ENCODE measurements at places on chromosomes 12 and 14.
A peak's percentile ranks its signal among the peaks of the same experiment; 100 is the strongest.

GRCh38 chr14:96940009-96940408 lies 142.8 kb downstream of the VRK1 start:
- DNase-seq, result no peak

- DNase-seq, result no peak
Measured at GRCh38 chr12:99137124-99137855, 492.2 kb downstream of the APAF1 start.

DNA sequence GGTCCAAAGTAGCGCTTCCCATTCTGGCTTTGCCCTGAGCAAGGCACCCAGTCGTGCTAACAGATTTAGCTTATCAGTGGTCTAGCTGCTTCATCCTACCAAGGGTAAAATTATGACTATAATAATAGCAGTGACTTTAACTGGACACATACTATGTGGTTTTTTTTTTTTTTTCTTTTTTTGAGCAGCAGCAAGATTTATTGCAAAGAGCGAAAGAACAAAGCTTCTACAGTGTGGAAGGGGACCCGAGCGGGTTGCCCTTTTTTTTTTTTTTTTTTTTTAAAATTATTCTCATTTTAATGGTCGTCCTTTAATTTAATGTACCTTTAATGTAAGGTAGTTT lies 505 bp downstream of the HELB start:
- DNase-seq, result no peak

GRCh38 chr12:80205960-80206359 lies 106.6 kb downstream of the OTOGL start:
- DNase-seq, result no peak

DNA sequence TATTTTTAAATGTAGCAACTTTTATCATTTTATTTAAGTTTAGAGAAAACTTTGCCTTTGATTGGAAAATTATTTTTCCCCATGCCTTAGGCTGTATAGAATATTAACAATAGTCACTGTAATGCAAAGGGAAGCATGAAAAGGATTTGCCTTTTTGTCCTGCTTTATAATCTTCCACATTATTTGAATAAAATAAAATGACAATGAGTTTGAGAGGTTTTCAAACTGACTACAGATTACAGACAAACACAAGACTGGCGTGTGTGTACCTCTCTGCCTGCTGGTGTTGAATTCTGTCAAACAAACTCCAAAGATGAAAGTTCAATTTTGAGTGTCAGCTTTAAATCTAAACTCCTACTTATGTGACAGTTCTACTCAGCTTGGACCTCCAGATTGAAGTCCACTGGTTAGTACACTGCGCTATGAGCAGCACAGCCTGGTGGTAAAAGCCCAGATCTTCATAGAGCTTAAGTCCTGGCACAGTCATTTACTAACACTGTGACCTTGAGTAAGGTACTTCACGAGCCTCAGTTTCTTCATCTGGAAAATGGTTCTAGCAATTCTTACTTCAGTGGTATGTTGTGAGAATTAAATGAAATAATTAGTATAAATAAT lies 98.3 kb upstream of the CPNE8 start:
- no peak for DNase-seq

DNA sequence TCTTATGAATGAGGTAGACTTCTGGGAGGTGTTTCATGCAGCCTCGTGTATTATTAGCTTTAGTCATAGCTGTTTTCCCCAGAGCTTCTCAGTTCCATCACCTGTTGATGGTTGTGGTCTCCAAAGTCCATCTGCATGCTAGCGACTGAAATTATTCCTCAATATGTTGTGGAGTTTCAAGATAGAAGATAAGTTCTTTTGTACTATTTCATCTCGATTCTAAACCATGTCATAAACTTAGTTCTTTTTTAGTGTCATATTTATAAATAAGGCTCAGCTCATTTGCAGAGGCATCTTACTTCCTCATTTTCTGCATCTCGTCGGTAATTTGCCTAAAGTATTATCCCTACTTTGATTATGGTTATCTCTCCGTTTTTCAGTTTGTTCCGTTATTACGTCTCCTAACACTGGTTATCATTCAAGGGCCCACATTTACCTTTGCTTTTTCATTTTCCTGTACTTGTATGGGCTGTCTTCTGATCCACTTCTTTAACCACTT lies 119.1 kb downstream of the ITPR2 start:
- no peak for DNase-seq

DNA sequence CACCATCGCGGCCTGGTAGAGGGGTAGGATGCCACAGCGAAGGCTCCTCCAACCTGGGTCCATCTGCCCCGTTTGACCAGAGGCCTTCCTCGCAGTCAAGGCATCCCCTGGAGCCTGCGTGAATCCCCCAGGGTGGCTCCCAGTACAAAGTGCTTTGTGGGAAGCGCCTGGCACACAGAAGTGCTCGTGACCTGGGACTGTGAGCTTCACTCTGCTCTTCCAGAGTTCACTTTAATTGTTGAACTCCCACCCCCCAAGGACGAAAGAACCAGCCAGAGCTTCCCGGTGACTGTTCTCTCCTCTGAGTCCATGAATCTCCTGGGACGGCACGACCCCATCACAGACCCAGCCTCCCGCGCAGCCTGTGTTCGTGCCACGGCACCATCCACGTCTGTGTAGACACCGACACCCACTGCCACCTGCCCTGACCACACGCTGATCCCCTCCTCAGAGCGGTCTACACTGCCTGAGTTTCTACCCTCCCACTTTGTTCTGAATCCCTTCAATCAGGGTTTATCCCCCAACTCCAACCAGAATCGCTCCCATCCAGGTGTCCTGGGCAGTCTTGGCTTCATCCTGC lies 15.9 kb downstream of the P2RX2 start:
- DNase-seq, result no peak

DNA sequence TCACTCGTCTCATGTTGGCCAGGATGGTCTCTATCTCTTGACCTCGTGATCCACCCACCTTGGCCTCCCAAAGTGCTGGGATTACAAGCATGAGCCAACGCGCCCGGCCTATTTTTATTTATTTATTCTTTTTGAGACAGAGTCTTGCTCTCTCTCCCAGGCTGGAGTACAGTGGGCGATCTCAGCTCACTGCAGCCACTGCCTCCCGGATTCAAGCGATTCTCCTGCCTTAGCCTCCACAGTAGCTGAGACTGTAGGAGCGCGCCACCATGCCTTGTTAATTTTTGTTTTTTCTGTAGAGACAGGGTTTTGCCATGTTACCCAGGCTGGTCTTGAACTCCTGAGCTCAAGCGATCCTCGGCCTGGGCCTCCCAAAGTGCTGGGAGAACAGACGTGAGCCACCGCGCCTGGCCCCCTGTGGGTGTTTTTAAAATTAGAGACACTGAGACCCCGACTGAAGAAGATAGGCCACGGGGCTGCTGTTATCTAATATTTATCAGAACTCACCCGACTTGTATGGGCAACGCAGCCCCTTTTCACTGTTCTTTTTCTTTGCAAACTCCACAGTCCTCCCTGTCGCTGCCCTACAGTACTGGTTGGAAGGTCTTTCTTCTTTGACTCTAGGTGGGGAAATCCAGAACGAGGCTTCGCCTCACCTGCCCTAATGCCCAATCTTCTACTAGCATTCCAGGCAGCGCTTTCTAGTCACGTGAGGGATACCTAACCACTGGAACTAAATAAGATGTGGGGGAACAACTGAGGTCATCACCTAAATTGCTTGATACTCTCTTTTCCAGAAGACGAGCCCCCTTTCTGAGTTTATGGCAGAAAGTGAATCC lies 1.4 kb upstream of the GABARAPL1 start:
- DNase-seq, result no peak

DNA sequence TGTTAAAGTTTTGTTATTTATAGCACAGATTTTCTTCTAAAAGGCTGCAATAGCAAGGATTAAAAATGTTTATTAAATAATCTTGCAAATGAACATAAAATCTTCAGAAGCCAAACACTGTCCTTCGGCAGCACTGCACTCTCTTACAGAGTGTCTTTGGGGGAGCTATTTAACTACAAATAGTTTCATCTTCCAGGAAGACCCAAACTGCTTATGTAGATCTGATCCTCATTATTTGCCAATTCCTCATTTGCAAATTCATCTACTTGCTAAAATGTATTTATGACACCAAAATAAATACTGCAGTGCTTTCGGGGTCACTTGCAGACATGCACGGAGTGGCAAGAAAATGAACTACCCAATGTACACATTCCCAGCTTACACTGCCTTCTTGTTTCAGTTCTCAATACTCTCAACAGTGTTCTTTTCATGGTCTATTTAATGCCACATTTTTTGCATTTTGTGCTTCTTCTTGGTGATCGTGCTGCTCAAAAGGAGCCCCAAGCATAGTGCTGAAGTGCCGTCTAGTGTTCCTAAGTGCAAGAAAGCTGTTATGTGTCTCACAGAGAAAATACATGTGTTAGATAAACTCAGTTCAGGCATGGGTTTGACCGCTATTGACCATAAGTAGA lies 128.1 kb downstream of the PRKD1 start:
- no peak for DNase-seq

DNA sequence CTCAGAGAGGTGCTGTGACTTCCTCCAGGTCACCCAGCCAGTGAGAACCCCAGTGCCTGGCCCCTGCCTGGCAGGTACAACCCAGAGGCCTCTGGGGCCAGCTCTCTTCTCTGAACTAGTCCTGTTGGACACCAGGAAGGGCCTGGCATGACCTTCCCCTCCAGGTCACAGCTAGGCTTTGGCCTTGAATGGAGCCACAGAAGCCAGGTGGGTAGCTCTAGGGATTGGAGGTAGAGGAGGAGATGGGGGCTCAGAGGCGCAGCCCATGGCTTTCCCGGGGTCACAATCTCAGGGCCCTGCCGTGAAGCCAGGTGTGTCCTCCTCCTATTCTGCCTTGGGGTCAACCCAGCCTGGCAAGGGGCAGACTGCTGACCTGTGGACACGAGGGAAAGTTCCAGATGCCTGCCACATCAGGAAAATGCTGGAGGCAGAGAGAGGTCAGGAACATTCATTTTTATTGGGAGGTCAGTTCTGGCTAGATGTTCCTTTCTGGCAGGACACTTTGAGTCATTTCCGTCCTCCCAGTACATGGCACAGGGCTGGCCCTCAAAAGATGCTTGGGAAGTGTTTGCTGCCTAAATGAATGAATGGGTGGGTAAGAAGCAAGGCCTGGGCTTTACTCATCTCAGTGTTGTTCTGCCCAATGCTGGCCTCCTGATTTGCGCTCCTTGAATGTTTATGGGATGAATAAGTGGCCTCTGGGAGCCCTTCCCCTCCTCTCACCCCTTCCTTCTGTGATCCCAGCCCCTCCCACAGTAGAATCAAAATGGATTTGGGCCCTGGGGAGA lies 25.4 kb downstream of the FAM222A start:
- peak; percentile 59 for DNase-seq

DNA sequence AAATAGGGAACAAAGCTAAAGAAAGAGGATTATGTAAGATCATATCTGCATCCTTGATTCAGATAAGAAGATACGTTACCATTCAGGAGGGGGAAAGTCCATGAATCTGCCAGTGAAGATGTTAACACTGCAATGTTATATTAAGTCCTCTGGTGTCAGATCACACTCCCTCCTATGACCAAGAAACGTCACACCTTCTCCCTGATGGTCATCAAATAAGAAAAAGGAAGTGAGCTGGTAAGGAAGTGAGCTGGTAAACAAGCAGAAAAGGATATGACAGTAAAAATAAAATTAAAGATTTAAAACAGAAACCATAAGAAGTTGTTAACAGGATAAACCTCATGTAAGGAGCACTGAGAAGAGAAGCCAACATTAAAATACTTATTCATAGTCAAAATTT lies 340.2 kb downstream of the SEC23A start:
- no peak for DNase-seq

DNA sequence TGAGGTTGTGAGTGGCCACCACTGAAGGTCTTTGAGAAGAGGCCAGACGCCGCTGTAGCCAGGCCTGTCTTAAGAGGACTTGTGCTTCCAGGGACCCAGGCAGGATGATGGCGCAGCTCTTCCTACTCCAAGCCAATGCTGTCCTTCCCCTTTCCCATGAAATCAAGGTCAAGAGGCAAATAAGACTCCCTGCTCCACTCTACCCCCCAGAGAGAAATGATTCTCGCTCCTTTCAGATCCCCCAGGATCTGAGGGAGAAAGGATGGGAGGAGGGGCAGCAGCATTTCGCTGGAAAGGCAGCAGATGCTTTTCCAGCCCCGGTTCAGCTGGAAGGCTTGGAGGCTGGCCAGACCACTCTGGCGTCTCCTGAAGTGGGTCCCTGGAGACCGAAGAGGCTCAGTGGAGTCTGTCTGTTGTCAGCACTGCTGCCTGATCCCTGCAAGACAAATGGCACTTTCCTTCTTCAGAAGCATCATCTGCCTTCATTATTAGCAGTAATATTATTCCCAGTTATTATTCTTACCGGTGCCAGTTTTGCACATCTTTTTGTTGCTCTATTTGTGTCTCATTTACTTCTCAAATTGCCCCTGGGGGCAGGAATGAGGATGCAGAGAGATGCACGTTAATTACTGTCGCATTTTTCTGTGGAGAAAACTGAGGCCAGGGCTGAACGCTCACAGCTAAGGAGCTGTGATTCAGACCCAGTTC lies 51.4 kb downstream of the C14orf132 start:
- no peak for DNase-seq

DNA sequence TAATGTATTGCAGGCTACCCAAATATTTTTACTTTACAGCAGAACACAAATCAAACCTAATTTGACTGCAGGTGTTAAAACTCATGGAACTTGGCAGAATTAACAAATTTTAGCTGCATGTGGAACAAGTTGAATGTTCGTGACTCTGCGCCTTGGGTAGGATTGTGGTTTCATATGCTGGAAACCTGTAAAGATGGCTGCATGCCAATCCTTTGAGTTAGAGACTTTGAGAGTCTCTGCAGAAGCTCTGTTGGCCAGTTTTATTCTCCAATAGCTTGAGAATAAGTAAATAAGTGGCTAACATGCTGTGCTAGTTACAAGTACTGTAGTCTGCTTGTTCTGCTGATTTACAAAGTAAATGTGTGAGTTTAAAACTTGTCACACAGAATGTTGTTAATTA lies 77.8 kb downstream of the PDE6H start:
- DNase-seq, result no peak

DNA sequence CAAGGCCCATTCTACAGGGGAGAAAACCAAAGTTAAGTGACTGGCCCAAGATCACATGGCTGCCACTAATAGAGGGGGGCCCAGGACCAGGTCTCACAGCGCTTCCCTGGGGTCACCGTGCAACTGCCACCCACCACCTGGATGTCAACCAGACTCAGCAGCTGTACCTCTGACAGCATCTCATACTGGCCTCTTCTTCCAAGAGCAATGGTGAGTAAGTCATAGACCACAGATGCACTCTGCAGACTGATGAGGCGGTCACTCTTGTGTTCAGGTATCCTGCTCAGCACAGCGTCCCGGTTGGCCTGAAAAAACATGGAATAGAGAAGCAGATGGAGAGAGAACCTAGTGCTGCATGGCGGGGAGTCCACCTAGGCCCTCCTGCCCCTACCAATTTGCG lies 139.9 kb downstream of the TTC7B start:
- no peak for DNase-seq

DNA sequence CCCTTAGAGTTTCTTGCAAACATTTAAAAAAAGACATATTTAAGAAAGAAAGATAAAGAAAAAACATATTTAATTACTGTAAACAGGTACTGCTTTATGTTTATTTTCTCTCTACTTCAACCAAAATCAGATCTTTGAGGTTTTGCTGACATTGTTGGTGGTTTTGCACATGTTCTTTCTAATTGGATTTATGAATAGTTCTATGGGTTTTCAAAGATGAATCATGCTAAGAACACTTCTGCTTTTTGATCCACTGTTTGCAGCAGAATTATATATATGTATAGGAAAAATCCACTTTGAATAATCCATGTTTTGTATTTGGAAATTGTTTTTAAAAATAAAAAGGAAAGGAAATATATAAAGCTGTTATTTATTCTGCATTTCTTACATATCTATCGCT lies 78.4 kb downstream of the FRMD6 start:
- DNase-seq, result no peak

- no peak for DNase-seq
Measured at GRCh38 chr14:28896337-28896736, 129.8 kb downstream of the FOXG1 start.

Measured in aorta (tissue), 5 donors.